Activated CD4-positive, alpha-beta T cell treated with anti-CD3 and anti-CD28 coated beads, Interleukin-10, Interleukin-2, amounts not matched to agents 100 ng/mL and 50 ng/mL, durations not matched to agents 16 hours and 8 hours (primary cell): ENCODE measurements at places on chromosomes 3 and 15.
A peak's percentile ranks its signal among the peaks of the same experiment; 100 is the strongest.

DNA sequence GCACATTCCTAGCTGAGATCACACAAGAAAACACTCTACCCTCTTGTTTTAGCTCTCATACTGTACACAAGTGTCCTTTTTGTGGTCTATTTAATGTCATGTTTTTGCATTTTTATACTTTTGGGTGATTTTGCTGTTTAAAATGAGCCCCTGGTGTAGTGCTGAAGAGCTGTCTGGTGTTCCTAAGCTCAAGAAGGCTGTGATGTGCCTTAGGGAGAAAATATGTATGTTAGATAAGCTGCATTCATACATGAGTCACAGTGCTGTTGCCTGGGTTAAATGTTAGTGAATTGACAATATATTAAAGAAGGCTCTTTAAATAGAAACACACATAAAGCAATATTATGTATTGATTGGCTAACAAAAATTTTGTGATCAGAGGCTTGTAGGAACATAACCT lies 387.4 kb upstream of the C2CD4B start:
- no peak for DNase-seq

DNA sequence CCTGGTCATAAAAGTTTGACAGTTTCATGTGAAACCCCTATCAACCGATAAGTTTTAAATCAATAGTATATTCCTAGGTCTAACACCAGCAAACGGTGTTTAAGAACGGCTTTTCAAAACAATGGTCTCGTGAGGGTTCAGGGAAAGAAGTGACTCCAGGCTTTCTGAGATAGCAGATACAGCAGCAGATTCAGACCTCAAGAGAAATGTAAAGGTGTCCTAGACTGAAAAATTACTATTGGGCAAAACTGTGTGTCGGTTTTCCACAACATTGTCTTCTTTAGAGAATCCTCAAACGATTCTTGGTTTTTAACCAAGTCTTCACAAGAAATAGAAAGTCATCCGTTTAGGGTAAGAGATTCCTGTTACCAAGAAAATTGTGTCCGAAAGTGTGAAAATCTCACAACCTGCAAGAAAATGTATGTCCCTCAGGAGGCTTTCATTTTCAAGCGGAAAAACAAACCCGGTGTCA lies 1.2 kb downstream of the SETD2 start:
- DNase-seq = no peak

DNA sequence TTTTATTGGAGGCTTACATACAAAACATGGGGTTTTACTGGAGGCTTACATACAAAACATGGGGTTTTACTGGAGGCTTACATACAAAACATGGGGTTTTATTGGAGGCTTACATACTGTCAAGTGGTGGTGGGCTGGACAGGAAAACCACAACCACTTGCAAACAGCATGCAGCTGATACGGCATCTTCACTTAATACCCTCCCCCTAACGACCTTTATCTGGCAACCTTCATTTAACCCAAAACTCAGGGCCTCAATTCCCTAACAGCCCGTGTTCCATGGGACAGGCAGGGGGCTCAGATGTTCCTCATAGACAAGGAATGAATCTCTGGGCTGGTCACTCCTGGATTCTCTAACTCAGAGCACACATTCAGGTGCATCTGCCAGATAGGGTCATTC lies 137.1 kb downstream of the CD47 start:
- no peak for DNase-seq

DNA sequence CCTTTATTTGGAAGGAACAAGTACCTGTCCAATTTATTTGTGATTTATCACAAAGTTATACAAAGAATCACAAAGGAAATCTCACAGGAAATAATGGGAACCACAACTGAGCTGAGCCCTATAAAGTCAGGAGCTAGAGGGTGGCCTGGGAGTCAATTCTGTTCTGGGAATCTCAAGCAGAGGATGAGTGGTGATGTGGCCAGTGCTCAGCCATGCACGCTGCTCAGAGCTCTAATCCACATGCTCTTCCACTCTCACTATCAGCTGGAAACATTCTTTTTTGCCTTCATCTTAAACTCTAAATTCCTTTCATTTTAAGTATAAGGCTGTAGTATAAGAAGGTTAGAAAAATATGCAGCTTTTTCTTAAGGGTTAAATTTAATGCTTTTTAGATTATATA lies 36.6 kb downstream of the UACA start:
- DNase-seq = no peak

GRCh38 chr3:126134219-126134975 lies 46.0 kb downstream of the ALDH1L1 start:
- DNase-seq = peak; percentile 48

DNA sequence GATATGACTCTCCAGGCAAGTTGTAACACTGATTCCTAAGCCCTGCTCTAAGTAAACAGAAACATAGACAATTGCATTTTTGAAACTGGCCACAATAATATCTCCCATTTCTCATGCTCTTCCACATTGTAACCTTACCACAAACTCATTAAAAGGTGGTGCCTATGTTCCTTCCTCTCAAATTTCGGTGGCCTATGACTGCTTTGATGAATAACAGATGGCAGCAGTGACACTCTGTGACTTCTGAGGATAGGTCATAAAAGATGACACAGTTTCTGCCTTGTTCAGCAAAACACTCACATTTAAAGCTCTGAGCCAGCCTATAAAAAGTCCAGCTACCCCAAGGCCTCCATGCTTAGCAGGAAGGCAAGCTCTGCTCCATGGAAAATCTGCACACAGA lies 195.2 kb downstream of the EFHB start:
- DNase-seq = no peak

DNA sequence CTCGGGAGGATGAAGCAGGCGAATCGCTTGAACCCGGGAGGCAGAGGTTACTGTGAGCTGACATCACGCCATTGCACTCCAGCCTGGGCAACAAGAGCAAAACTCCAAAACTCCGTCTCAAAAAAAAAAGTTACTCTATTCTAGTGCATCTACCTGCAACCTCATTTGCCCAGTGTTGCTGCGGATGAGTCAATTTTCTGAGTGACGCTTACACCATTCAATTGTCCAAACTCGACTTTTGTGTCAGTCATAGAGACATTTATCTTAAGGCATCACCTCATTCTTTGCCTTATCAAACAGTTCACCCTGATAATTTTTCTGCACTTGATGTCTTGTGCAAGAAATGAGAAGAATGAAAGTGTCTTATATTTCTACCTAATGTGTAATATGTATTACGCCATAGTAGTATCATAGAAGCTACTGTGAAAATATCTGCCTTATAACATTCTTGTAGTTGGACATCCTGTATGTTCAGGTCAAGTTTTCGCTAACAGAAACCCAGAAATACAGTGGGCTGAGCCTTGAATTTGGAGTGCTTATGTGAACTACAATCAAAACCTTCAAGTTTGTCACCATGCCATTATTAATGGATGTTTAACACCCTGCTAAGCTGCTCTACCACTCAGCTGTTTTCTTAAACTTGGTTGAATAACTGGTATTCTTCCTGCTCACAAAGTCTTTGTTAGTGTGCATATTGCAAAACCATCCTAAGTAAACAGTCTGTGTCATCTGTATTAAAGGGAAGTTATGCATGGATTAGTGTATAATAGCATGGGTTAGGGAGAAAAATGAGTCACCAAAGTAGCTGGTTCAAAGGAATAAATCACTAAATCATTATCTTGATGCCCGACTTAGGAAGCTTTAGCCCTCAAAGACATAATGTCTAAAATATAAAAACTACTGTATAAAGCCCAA lies 531.0 kb upstream of the NR2F2 start:
- DNase-seq = no peak

DNA sequence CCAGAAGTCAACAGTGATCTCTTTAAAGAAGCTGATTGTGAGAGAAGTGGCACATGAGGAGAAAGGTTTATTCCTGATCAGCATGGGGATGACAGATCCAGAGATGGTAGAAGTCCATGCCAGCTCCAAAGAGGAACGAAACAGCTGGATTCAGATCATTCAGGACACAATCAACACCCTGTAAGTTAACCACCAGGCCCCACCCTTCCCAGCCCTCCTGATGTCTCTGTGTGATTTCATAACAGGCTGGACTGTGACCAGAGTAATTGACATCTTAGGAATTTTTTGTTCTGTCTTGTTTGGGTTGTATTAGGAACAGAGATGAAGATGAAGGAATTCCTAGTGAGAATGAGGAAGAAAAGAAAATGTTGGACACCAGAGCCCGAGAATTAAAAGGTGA lies 67.7 kb downstream of the KLHL25 start:
- DNase-seq = no peak

DNA sequence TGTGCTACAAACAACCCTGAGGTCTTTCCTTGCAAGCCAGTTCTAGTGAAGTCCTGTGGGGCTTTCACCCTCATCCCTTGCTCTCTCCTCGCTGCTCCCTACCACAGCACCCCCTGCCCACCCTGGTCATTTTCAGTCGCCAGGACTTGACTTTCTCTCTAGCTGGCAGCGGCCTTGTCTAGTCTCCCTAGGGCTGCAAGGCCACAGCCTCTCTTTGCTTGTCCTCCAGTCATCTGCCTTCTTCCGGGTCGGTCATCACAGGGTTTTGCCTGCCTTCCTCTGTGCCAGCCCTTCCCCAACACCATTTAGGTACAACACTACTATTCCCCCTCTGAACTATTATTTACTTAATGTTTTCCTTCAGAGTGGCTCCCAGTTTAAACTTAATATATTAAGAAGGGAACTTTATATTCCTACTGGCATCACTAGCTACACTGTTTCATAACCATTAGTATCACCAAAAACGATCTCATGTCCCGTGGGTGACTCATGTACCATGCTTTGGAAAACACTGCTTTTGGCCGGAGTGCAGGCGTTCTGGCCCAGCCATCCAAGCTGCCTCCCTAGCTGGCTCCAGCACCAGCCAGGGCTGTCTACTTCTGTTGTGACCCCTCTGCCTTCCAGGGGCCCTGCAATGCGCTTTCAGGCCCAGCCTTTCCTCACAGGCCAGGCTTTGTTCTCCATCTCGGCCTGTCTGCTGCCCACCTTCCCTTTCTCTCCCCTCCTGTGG lies 21.4 kb downstream of the FAH start:
- no peak for DNase-seq

- peak; percentile 56 for DNase-seq
Observed at GRCh38 chr15:55434989-55435825, 26.9 kb downstream of the PIERCE2 start.

DNA sequence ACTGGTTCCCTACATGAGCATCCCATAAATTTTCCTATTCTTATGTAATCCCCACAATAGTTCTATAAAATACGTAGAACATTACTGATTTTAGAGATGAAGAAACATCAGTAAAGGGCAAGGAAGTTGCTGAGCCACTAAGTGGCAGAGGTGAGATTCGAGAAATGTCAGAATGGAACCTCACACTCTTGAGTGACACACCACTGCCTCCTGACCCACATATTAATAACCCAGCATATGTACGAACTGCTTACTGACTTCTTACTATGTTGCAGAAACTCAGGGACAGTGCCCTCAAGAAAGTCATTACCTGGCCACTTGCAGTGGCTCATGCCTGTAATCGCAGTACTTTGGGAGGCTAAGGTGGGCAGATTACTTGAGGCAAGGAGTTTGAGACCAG lies 1022.4 kb downstream of the FHIT start:
- no peak for DNase-seq

DNA sequence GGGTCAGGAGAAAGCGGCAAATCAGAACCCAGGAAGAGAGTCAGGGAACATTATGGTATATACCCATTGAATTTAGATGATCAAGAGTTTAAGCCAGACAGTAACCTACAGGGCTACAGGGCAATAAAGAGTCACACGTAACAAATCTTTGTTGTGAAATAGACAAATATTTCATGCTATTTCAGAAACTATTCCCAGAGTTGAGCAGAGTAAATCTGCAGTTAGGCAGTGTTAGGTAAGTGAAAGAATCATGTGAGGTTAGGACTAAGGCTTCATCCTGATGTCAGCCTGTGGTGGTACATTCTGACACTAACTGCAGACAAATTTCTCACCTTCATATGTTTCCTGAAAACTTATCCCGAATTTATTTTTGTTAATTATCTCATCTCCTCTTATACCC lies 153.0 kb downstream of the UBE2E2 start:
- no peak for DNase-seq

GRCh38 chr15:90266485-90266884 lies 1.0 kb downstream of the NGRN start:
- DNase-seq = peak; percentile 46

GRCh38 chr3:198032039-198032936 lies 72.3 kb downstream of the LMLN start:
- no peak for DNase-seq
